GM19239 (cell line): ENCODE measurements at places on chromosomes 12 and 14.

- DNase-seq, result no peak
Measured at GRCh38 chr12:87227162-87227561, 802.0 kb downstream of the C12orf50 start.

DNA sequence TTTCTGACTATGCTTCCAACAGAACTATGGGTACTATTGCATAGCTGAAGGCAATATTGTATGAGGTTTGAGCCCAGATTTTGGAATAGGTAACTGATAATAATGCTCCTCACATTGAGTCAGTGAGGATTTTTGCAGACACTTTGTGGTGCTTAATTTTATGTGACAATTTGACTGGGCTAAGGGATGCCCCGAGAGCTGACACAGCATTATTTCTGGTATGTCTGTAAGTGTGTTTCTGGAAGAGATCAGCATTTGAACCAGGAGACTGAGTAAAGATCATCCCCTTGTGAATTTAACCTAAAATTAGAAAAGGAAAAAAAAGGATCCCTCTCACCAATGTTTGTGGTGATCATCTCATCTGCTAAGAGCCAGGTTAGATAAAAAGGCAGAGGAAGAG lies 404.9 kb downstream of the AEBP2 start:
- no peak for DNase-seq

DNA sequence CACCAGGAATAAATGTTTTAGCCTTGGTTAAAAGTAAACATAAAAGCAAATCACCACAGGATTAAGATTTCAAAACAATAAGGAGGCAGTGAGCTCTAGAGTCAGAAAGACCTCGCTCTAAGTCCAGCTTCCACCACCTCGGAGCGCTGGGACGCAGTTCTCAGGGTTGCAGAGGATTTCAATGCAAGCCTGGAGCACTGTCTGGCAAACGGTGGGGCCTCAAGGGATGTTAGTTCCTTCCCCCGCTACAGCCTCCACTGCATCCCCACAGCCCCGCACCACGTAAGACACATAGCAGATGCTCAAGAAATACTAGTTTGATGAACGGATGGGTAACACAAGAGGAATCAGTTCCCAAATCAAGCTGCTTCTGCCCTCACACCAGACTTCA lies 39.3 kb upstream of the TMCC3 start:
- no peak for DNase-seq

DNA sequence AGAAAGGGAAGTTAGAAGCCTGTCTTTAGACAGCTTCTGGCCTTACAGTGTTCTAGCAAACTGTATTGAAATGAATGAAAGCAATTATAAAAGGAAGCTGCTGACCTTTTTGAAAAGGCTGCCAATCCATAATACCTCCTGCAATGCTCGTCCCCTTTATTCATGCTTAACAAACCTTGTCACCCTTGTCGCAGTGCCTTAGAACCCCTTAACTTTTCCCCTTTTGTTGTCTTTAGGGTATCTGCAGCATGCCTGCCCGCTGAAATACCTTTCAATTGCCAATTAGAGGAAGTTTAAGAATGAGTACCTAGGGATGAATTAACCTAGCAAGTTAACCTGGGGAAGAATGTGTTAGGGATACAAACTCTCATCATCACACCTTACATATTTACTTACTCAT lies 731.2 kb downstream of the RERGL start:
- DNase-seq, result no peak

- DNase-seq, result no peak
Measured at GRCh38 chr14:103550451-103551337, 11.8 kb downstream of the BAG5 start.

GRCh38 chr12:78914859-78915331 lies 50.3 kb downstream of the SYT1 start:
- no peak for DNase-seq
